ENCODE measurements at places on chromosomes 7 and 10. TPM values are rescaled to one million over a fixed set of nuclear protein-coding genes. Genes with fewer than 3 reads are reported as not detected.

Gene NPFFR1
- not detected for total RNA-seq

Gene CYP2E1
- total RNA-seq: not detected

Gene CALHM3
- total RNA-seq: 0.63 TPM

Gene CHRM2
- total RNA-seq: not detected

Gene NKX2-3
- total RNA-seq: not detected

Gene GIMAP2
- total RNA-seq: not detected

Gene PNLIPRP3
- not detected for total RNA-seq

Gene PSMA2
- 217 TPM for total RNA-seq

Gene TFEC
- 0.10 TPM for total RNA-seq

Gene TECPR1
- 9.4 TPM for total RNA-seq

Gene IFIT1B
- not detected for total RNA-seq

Gene TRIM4
- 26.4 TPM for total RNA-seq

Gene CFAP70
- total RNA-seq: 0.28 TPM

Gene GIMAP7
- total RNA-seq: not detected

Gene CDC14C
- not detected for total RNA-seq

Gene HOXA2
- total RNA-seq: 1.0 TPM

Gene SPDYE2
- not detected for total RNA-seq

Gene TMEM106B
- total RNA-seq: 30.6 TPM

Gene SNCG
- 12.7 TPM for total RNA-seq

Gene WDR86
- total RNA-seq: 0.17 TPM

Gene TIMM23
- total RNA-seq: 152 TPM

Gene UCN3
- not detected for total RNA-seq

Gene SFMBT2
- 12.2 TPM for total RNA-seq

Gene CRYGN
- not detected for total RNA-seq

Gene SPDYE2B
- not detected for total RNA-seq

Gene RBM33
- 24.6 TPM for total RNA-seq

Gene FGL2
- total RNA-seq: not detected

Gene TMEM273
- not detected for total RNA-seq

Gene KLLN
- total RNA-seq: 0.50 TPM

Gene TAS2R5
- total RNA-seq: 0.40 TPM

Gene CPED1
- not detected for total RNA-seq

Gene TFR2
- total RNA-seq: 2.9 TPM

Gene CALD1
- total RNA-seq: 49.0 TPM

Gene DPY19L1
- 45.9 TPM for total RNA-seq

Gene ANKRD2
- total RNA-seq: 2.5 TPM

Gene MYOF
- total RNA-seq: 219 TPM

Gene CHST15
- total RNA-seq: 9.1 TPM

Gene OR2A42
- total RNA-seq: not detected

Gene ZMYND11
- 40.7 TPM for total RNA-seq

Gene ZPBP
- total RNA-seq: not detected

Gene HMX3
- total RNA-seq: not detected

Gene LRRC27
- total RNA-seq: 6.4 TPM

Gene TWIST1
- total RNA-seq: 1.4 TPM

Gene CRHR2
- total RNA-seq: not detected

Gene SLC18A3
- not detected for total RNA-seq

Gene BET1
- total RNA-seq: 34.8 TPM

Gene COL13A1
- 0.43 TPM for total RNA-seq

Gene ABCA13
- 0.05 TPM for total RNA-seq

Gene SPDYE9
- not detected for total RNA-seq

Gene LRRC18
- not detected for total RNA-seq

Gene JAKMIP3
- total RNA-seq: 1.9 TPM

Gene BEND7
- 12.0 TPM for total RNA-seq

Gene KAZALD1
- total RNA-seq: 2.8 TPM

Gene PRKCQ
- 5.1 TPM for total RNA-seq

Gene TES
- 54.0 TPM for total RNA-seq

Measured in A549 treated with CpdA at 1 μM for 4 hours (cell line).